Left cardiac atrium (tissue), 4 donors: ENCODE measurements at places on chromosomes 2 and 18. TPM values are rescaled to one million over a fixed set of nuclear protein-coding genes. Genes with fewer than 3 reads are reported as not detected.

GRCh38 chr2:12062053-12062395 is 315.6 kb downstream of the LPIN1 start:
- no peak for DNase-seq

SPATA3 gene
- total RNA-seq: not detected

- DNase-seq: no peak
Observed at GRCh38 chr18:62781893-62782292, 66.6 kb downstream of the PHLPP1 start.

TMEM178A gene
- total RNA-seq: 2.0 TPM

DNA sequence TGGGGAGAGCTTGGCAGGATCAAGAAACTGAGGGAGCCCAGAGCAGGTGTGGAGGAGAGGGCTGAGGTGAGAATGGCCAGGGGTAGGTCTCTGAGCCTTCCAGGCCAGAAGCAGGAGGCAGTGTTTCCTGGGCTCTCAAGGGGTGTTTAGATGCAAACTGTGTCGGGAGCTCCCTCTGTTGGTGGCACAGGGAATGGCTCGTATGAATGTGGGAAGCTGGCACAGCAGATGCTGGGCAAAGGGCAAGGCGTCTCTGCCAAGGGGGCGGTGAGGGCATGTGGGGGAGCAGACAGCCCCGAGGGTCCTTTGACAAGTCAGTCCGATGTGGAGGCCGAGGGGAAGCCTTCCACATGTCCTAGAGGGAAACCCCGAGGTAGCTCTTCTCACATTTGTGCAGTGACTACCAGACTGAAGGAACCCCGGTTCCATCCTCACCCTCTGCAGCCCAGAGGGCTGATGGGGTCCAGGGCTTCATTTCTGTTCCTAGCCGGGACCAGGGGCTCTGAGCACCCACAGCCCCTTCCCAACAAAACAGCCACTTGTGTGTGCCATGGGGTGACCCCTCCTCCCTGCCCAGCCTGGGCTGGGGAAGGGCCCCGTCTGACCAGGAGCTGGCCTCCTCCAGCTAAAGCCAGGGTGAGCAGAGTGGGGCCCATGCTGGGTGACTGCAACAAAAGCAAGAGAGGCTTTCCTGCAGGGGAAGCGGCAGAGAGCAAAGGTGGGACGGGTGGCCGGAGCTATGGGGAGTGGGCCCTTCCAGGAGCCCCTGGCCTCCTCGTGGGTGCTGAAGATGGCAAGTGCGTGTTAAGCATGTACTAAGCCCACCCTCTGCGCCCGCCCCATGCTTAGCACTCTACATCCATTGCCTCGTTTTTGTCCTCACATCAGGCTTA is 103.4 kb downstream of the SEPTIN10 start:
- peak; percentile 82 for DNase-seq

GRCh38 chr2:210480079-210480478 is 3.5 kb upstream of the LANCL1 start:
- no peak for DNase-seq

DNA sequence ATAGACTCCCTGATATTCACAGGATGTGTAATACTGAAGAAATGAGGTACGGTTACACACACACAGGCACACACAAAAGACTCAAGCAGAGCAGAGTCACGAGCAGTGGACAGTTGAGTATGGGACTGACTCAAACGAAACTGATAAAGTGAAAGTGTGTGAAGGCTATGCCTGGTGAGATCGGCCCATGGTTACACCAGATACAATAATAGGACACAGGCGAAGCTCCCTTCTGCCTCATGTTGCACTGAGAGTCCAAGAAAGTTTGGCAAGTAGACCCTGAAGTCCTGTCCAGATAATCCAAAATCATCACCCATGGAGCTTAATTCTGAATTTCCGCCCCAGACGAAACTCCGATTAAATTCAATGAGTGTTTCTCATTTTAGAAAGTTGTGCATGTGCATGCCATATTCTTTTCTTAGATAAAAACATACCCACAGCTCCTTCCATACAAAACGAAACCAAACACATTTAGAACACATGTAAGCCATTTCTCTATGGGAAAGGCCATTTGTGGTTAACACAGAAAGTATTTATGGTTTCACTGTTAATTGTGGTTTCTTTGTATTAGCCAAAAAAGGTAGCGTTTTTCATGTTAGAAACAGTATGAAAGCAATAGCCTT is 567.6 kb downstream of the PLCL1 start:
- DNase-seq: no peak

FHL2 gene
- 92.2 TPM for total RNA-seq

GRCh38 chr2:198991431-198991830 is 466.3 kb downstream of the SATB2 start:
- no peak for DNase-seq

GRCh38 chr2:33476131-33476792 is at the start of gene RASGRP3:
Gene RASGRP3 (plus strand): TSS chr2:33476649. CDS start chr2:33515137, 38,488 bp downstream.
- DNase-seq: peak; percentile 88

DNA sequence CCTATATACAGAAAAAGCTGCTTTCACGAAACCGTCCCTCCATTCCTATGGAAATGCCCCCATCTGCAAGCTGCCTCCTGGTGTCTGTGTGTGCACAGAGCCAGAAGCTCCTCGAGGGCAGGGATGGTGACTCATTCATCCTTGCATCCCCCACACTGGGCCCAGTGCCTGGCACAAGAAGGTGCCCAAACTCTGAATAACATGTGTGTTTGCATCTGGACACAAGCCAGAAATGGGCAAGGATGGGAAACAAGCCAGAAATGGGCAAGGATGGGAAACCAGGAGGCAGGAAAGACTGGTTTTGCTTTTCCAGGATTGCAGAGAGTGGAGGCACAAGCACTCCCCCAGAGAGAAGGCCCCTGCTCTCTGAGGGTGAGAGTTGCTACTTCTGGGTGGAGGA is 313.9 kb downstream of the CELF4 start:
- DNase-seq: no peak

COL4A3 gene
- total RNA-seq: 13.0 TPM

DNA sequence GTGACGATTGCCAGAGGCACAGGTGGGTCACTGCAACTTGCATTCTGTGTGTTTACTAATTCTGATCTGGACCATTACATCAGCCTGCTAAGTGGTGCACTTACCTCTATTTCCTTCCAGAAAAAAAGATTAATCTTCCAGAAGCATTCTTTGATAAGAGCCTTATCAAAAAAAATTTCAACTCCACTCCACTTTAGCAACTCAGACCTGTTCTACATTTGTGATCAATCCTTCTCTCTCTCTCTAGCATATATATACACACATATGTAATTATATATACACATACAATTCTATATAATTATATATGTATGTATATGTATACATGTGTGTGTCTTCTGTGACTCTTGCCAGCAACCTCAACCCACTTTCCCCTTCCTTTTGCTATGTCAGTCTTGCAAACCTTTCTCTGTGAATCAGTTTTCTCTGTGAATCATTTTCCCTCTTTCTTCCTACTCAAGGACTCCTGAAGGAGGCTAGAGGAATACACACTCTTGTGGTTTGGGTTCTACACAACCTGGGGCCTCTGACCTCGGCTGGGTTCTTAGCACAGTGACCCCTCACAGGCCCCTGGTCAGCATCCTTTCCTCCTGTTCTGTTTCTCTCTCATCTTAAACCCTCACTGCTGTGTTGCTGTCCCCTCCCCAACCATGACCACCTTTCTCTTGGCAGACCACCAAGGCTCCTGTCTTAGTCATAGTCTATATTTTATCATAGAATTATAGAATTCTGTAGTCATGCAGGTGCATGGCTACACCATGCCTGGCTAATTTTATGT is 130.4 kb upstream of the PELI1 start:
- no peak for DNase-seq

- no peak for DNase-seq
Observed at GRCh38 chr2:19677215-19677777, 224.5 kb downstream of the TTC32 start.

CERKL gene
- not detected for total RNA-seq

GRCh38 chr2:149028377-149028776 is 10.1 kb upstream of the LYPD6B start:
- DNase-seq: no peak

DNA sequence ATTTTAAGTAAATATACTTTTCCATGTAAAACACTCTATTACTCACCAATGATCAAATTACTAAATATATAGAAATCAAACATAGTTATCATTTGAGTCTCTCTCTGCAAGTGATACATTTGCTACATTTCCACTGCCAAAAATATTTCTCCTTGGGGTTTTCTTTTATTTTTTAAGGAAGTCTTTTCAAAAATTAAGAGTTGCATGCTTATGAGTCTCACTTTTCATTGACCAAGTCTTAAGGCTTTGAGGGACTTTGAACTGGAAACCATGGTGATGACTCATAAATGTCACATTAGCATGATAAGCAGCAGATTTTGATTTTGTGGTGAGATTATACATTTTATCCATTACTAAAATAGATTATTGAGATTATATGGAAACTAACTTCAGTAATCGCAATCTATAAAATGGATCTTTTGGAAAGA is 152.9 kb downstream of the FAM124B start:
- DNase-seq: no peak

- DNase-seq: no peak
Observed at GRCh38 chr2:56334622-56335021, 150.8 kb downstream of the CCDC85A start.

GRCh38 chr18:26307161-26307773 is 81.0 kb downstream of the TAF4B start:
- no peak for DNase-seq
